ENCODE measurements at places on chromosomes 3 and 15.

DNA sequence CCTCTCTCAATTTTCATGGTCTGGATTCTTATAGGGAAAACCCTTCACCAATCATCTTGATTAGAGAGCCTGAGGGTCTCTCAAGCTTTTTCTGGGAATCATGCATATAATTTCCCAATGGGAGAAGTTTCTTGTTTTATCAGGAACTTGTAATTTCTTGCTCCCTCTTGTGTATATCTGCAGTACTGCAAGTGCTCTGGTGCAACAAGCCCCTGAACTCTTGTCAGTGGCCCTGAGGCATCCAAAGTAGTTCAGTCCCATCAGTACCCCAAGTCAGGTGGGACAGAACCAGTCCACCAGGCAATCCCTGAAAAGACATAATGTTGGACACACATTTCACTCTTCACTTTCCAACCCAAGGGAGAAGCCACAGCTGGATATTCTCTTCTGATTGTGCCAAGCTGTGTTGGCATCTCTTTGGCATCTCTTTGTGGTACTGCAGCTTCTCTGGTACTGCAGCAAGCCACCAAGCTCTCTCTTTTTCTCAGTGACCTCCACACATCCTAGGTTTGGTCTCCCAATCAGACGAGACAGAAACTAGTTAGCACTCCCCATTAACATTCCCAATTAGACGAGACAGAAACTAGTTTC lies 214.5 kb downstream of the ZIC4 start:
- DNase-seq, result no peak

DNA sequence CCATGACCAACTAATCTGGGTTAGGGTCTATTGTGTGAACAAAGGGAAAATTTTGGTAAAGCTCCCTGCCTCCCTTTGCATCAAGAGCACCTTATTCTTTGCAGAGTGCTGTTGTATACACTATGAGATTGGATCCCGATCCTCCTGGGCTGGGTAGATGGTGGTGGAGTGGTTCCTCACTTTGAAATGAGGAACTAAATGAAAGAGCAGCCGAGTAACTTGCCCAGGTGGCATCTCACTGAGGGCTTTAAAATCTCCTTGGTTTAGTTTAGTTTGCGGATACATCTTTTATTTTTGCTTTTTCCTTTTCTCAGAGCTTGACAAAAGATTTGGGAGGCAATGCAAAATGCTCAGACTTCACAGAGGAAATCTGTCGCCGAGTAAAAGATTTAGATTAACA lies 19.4 kb downstream of the IDH3A start:
- no peak for DNase-seq

GRCh38 chr15:99168601-99169580 lies 64.0 kb downstream of the SYNM start:
- DNase-seq, result no peak

GRCh38 chr15:57041416-57041815 lies 123.0 kb downstream of the TCF12 start:
- no peak for DNase-seq

GRCh38 chr15:24676431-24676830 lies 856 bp downstream of the NPAP1 start:
- DNase-seq, result no peak

- DNase-seq, result no peak
Measured at GRCh38 chr15:99197856-99198255, 51.5 kb downstream of the TTC23 start.

DNA sequence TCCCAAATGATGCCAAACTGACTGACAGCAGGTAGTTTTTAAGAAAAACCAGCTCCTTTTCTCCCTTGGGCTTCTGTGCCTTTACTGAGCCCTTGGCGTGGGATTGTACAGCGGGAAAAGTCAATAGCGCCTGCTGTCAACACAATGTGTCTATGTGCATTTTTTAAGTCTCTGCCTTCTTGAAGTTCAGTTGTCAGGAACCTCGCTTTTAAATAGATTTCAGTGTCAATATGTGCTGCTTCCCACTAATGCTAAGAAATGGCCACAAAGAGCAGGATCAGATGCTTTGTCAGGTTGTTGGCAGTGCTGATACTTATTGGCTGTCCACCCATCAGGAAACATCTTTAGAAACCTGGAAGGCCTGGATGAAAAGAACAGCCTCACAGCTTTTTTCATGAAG lies 424.4 kb downstream of the C3orf38 start:
- no peak for DNase-seq

GRCh38 chr15:96340598-96341512 lies 10.4 kb downstream of the NR2F2 start:
- DNase-seq, result no peak

All from nucleus accumbens (tissue), 56 donors.